ENCODE measurements at places on chromosomes 11 and 22.

DNA sequence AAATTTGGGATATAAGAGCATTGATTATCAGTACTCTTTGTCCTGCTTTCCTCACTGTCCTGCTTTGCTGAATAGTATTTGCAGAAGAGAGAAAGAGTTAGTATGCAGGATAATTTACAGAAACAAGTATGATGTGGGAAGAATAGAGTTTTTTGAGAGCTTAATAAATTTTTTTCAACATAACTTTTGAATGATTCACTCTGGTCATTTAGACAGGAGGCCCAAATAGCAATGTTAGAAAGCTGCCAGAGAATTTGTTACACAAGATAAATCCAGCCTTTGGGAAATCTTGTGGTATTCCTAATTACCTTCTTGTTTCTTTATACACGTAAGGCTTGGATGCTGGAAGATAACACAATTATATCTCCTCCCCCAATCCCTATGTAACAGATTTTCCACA lies 484.6 kb downstream of the CNTN5 start:
- no peak for DNase-seq

GRCh38 chr11:117271208-117271607 lies 19.9 kb upstream of the BACE1-AS start:
- no peak for DNase-seq

- no peak for DNase-seq
Observed at GRCh38 chr11:47259232-47259977, 1.6 kb downstream of the NR1H3 start.

DNA sequence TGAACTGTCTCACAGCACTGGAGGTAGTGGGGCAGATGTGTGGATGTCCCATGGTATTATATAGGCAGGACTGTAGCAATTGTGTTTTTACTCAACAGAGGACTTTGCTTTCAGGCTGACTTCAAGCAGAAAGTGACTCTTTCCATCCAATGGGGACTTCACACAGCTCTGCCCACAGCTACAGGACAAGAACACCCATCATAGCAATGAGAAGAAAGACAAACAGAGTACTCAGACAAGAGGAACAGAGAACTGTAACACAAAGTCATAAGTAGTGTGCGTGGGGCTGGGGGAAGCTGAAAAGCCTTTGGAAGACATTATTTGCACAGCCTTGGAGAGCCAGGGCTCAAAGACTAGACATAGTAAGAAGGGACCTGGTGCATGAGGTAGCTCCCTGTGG lies 70.3 kb downstream of the CCDC81 start:
- no peak for DNase-seq

- no peak for DNase-seq
Observed at GRCh38 chr22:48441553-48441850, 1386.2 kb downstream of the BRD1 start.

DNA sequence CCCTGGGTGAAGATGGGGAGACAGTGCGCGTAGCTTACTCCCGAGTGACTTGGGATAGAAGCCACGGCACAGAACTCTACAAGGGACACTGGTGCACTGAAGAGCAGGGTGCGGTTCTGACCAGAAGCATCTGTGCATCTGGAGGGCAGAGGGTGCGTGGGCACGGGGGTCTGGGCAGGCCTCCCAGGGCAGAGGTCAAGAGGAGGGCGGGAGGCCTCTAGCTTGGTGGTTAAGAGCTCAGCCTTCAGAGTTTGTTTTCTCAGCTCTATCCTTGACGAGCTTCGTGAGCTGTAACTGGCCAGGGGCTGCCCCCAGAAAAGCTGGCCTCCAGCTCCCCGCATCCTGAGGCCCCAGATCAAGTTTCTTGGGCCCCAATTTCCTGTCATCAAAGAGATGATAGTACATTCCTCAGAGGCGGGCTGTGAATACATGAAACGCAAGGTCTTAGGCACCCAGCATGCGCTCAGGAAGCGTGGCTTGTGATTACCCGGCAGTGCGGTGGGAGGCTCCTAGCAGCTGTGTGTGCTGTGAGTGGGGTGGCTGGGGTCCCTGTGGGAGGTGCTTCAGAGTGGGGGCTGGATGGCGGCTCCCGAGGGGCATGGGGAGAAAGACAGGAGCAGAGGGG lies 6.0 kb upstream of the BID start:
- DNase-seq: no peak

GRCh38 chr22:47547881-47548650 lies 785.6 kb downstream of the TBC1D22A start:
- no peak for DNase-seq

DNA sequence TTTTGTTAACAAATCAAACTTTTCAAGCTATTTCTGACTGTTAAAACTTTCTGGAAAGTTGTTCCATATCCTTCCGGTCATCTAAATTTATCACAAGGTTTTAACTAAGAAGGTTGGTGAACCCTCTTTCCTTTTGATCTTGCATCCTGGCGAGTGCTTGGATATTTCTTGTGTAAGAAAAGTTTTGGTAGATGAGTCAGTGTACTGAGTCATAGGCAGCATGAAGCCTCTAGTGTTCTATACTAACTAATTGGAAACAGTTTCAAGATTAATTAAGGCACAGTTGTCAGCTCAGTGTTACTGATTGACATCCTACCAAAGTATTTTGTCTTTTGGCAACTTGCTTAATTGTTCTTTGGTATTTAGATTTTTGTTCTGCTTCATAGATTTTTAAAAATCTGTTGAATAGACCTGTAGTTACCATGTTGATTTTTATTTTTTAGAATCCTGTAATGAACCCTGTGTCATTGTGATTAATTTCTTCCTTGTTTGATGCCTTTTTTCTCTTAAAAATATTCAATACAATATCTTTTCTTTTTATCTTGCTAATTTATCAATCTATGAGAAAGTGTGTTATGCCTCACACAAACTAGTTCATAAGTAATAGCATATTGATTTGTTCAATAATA lies 38.0 kb downstream of the METTL15 start:
- DNase-seq: no peak

DNA sequence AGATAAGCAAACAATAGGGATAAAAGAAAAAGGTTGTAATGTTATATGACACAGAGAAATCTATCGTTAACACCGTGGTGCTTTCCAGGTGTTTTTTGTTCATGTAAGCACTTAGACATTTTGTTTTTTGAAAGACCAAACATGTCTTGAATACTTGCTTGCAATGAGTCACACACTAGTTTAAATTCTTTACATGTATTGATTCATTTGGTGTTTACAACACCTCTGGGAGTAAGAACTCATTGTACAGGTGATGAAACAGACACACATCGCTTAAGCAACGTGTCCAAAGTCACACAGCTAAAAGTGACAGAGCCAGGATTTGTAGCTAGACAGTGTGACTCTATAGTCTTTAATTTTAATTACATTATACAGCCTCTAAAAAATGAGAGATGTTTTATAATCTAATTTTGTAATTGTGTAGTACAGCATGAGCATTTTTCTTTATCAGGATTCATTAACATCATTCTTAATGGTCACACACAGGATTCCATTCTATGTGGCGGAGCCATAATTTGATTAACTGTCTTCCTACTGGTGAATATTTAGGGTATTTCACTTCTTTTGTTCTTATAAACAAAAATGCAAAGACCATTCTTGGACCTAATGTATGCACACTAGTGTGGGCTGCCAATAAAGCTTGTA lies 148.8 kb downstream of the DBX1 start:
- DNase-seq: no peak

GRCh38 chr11:134386945-134387344 lies 25.1 kb downstream of the B3GAT1 start:
- no peak for DNase-seq

- DNase-seq: no peak
Observed at GRCh38 chr11:3674189-3674588, 3.0 kb upstream of the CHRNA10 start.

DNA sequence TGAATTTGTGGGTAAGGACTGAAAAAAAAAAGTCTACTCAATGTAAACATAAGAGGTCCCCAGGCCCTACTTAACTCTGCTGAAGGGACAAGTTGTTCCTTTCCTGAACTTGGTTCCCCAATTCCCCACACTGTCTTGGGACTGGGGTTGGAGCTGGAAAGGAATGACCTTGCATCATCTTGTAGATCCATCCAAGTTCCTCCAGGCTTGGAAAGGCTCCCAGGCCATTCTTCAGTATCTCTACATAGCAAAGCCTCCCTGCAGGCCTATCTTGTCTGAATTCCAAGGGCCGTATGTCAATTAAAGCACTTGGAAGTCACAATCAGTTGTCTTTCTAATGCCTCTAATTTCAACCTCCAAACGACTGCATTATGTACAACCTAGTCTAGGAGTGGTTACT lies 361.2 kb downstream of the TMEM135 start:
- DNase-seq: no peak

- no peak for DNase-seq
Observed at GRCh38 chr11:29786092-29786491, 230.7 kb downstream of the KCNA4 start.

GRCh38 chr11:124078591-124078990 lies 36.7 kb upstream of the VWA5A start:
- DNase-seq: no peak

- DNase-seq: no peak
Observed at GRCh38 chr11:59967677-59968394, 4.0 kb downstream of the OOSP4A start.

DNA sequence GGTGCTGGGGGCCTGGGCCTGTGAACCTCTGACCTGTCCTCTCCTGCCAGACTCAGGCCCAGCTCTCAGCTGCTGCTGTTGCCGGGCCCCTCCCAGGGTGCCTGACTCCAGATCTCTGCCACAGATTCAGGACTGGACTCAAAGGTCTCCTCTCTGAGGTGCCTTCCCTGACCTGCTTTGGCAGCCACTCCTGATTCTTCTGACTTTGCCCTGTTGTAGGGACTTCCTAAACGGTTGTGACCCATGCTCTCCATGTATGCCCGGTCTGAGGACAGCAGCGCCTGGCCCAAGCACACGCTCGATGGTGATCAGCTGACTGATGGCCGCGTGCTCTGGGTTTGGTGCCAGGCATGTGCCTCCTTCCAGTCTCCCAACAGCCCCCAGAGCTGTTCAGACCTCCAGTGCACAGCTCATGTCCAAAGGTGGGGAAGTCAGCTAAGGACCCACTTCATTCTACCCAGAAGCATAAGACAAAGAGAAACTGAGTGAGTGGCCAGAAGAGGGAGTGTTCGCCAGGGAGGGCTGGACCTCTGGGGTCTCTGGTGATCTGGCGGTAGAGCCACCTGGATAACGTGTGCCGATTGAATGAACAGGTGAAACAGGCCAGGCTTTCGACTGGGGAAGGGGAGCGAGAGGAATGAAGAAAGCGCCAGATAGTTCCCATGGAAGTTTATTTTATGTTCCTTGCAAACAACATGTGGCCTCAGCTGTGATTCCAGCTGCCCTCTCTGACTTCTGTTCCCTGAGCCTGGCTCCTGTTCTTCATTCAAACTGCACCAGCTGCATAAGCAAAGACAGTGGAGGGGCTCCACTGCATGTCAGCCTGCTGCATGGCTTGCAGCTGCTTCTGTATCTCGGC lies 8.1 kb upstream of the TOP3B start:
- DNase-seq: no peak

DNA sequence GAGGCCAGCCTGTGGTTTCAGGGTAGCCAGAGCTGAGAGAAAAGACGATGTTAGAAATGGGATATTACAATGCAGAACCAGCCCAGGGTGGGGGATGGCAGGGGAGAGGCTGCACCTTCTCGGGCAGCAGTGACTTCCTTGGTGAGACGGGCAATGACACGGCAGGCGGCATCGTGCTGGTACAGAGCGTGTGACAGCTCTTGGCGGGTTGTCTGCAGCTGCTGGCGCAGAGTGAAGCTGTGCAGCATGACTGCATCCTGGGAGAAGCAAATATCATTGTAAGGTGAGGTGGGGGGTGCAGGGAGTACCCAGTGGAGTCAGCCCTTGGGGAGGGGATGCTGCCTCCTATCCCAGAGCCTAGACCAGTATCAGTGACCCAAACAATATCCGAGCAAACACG lies 3.8 kb downstream of the PRPF19 start:
- DNase-seq: no peak

- no peak for DNase-seq
Observed at GRCh38 chr11:37811349-37811748, 1213.3 kb upstream of the RAG2 start.

DNA sequence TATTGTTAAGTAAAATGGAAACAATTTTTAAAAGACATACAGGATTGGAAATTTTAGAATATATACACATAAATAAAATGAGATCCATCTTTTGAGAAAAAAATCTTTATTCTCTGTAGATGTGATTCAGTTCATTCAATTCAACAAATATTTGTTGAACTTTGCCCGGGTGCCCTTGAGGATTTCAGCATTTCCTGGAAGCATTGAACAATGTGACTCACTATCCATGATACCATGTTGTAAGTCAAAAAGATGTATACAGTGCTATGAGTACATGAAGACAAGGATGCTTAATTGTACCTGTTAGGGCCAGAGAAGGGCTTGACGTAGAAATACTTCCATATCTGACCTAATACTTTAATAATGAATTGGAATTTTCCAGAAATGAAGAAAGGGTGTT lies 353.7 kb downstream of the METTL15 start:
- DNase-seq: no peak

GRCh38 chr22:41517172-41518047 lies 26.9 kb downstream of the POLR3H start:
- peak; percentile 42 for DNase-seq

DNA sequence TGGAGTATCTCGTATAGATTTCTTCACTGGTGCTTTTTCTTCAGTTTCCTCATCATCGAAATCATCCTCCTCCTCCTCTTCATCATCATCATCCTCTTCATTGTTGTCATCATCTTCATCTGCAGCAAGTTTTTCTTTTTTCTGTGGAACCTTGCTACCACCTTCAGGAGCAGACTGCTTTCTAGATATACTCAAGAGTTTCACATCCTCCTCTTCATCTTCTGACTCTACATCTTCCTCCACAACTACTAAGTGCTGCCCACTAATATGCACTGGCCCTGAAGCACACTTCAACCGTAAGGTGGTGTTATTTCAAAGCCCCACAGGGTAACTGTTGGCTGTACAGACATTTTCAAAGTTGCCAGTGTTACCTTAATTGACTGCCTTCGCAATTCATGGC lies 17.1 kb downstream of the OR2AT4 start:
- DNase-seq: no peak

DNA sequence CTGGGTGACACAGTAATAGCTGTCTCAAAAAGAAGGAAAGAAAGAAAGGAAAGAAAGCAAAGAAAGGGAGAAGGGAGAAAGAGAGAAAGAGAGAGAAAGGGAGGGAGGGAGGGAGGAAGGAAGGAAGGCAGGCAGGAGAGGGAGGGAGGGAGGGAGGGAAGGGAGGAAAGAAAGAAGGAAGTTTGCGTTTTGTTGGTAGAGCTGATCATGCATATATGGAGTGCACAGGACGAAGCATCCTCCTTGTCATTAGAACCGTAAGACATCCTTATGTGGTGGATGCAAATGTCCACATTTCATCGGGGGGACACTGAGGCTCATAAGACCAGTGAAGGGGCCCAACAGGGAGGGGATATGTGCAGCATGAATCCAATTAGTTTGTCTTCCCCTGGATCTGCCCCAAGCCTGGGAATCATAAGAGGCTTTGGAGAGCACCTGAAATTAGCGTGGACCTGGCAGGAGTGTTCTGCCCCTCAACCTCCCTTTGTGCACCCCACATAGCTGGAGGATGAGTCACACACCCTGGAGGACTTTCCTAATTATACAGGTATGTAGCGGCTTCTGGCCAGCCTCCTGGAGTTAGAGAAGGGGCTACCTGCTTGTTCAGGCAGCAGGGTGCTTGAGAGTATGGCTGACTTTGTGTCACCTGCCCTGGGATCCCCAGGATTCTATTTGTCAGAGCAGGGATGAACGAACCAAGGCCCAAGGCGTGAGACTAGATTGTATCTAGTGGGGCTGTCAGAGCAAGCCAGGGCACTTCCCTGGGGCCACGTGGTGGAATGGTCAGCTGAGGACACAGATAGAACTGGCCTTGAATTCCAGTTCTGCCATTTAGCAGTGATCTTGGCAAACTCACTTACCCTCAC lies 119.7 kb upstream of the CD82 start:
- DNase-seq: no peak
